ENCODE measurements at places on chromosomes 11 and 22.

GRCh38 chr11:128970598-128971190, 28.0 kb upstream of the TP53AIP1 start:
- no peak for DNase-seq

DNA sequence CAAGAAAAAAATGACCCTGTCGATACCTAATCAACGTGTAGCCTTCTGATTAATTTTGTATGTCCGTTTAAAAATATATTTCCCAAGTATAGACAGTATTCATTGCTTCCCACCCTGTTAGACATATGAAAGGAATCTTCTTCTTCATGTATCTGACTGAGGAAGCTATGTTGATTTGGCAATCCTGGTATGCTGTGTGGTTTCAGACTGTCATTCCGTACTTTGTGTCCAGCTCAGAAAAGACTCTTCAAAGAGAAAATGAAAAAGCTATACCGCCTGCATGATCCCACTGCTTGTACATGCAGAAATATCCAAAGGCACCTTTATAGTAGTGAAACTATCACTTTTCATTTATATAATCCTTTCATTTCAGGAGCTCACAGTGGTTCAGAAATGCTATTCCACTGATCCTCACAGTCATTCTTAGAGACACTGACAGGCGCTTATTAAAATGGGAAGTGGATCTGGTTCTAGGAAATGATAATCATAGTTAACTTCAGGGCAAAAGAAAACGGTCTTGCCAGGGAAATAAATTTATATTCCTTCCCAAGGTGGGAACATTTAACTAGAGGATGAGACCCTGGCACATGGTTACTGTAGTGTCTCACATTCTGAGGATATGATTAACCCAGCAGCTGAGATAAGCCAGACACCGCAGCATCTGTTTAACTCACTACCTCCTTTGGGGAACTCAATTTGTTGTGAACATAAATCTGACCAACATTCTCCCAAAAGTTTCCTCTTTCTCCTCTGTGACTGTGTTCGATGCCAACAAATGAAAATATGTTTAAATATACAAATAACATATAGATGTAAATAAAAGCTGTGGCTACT, 599.2 kb upstream of the LUZP2 start:
- DNase-seq, result peak; percentile 90

GRCh38 chr11:17724020-17724908, 4.9 kb downstream of the MYOD1 start:
- DNase-seq, result no peak

GRCh38 chr11:88340366-88340935, 2.9 kb upstream of the CTSC start:
- peak; percentile 20 for DNase-seq

DNA sequence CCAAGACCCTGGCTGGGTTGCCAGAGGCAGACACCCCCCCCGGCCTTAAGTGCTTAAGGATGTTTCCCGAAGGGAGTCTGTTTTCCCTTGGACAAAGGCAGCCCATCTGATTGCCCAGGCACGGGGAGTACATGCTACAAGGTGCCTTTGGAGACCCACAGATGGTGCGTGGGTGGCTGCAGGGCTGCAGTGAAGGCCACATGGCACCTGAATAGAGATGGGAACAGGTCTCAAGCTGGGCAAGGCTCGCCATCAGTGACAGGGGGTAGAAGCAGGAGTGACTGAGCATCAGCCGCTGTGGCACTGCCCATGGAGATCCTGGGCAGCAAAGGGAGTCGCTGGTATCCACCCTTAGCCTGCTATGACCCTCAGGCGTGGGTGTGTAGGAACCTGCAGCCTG, 2.4 kb downstream of the RTL6 start:
- DNase-seq, result no peak

DNA sequence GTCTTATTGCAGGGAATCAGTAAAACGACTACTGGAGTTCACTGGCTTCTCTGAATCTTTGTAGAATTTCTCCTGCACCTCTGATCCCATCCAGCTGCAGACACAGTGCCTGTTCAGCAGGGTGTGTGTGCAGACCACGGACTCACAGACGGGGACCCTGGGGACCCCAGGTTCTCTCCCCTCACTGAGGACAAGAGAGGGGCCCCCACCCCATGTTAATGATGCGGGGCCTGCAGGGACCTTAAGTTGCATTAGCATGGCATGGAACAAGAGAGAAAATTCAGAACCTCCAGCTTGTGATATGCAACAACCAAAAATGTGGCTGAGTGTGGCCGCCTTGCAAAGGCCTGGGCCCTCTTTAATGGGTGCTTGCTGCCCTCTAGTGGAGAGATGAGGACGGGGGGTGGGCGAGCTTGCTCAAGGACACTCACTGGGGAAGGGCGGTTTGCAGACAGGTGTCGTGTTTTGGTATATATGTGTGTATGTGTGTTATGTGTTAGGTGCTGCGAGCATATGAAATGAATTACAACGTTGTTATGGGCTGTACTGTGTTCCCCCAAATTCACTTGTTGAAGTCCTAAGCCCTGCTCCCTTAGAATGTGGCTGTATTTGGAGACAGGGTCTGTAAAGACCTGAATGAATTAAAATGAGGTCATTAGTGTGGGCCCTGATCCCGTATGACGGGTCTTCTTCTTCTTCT, 84.4 kb upstream of the SEPTIN5 start:
- DNase-seq, result peak; percentile 79

DNA sequence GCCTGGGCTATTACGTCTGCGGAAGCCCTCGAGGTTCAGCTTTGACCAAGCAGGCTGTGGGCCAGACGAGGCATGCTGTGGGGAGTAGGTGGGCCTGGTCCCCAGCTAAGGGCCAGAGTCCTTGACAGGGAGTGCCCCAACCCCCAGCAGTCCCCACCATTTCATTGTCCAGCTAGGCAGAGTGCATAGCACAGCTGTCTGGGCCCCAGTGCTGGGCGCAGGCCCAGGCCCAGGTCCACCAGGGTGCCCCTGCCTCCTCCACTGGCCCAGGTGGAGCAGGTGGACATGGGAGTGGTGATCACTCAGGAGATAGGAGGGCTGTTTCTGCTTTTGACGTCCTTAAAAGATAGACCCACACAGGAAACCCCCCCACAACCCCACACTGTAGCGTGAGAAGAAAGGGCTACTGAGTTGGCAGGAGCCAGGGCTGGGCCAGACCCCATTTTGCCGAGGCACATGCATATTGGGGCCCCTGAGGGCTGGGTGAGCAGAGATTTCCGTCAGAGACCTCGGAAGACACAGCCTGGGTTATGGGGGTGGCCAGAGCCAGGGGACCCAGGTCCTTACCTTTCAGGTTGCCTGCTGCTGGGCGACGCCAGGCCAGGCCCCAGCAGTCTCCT, 11.7 kb upstream of the SUSD2 start:
- DNase-seq, result no peak

DNA sequence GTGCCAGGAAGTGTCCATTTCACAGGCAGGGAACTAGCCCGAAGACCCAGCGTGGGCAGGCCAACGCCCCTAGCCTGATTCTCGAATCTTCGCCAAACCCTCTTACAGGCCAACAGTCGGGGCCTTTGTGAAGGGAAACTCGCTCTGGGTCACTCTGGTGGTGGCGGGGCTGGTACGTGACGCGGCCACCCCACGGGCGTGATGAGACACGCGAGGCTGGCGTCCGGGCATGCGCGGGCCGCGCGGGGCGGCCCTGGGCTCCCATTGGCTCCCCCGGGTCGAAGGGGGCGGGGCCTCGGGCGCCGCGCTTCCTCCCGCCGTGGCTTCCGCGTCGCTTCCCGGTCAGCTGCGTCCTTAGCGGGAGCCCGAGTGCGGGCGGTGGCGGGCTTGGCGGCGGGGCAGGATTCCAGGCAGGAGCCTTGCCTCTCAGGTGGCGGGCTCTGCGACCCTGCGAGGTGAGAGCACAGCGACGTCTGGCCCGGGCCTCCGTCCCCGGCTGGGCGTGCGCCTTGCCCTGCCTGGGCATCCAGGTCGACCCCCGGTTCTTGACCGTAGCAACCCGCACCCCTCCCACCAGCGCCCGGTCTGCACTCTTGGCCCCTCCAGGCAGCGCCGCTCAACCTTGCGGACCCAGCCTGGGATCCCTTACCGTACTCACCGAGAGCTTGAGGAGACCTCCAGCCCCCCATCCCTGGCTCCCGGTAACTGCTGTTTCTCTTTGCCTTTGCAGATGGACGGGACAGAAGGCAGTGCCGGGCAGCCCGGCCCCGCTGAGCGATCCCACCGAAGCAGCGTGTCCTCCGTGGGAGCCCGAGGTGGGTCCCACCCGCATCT, at the start of gene FRMD8:
FRMD8 (plus strand) TSS at position 331 of the 834 bp plus-strand sequence; CDS start at position 731, 400 bp downstream.
- DNase-seq, result peak; percentile 86

- no peak for DNase-seq
Measured at GRCh38 chr11:78244546-78245255, 56.0 kb downstream of the USP35 start.

GRCh38 chr11:84384731-84385130, 1098.6 kb upstream of the CCDC90B start:
- peak; percentile 33 for DNase-seq

GRCh38 chr11:57322256-57323166, 2.2 kb downstream of the TNKS1BP1 start:
- peak; percentile 97 for DNase-seq

DNA sequence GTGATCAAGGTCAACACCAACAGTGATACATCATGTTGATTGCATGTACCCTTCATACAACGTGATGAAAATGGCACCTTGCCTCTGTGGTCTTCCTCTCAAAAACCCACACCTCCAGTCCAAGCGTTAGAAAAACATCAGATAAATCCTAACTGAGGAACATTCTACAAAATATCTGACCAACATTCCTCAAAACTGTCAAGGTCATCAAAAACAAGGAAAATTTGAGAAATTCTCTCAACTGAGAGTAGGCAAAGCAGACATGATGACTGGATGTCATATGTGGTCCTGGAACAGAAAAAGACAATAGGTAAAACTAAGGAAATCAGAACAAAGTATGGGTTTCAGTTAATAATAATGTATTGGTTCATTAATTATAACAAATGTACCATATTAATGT, 64.0 kb upstream of the POU2AF1 start:
- DNase-seq, result no peak

DNA sequence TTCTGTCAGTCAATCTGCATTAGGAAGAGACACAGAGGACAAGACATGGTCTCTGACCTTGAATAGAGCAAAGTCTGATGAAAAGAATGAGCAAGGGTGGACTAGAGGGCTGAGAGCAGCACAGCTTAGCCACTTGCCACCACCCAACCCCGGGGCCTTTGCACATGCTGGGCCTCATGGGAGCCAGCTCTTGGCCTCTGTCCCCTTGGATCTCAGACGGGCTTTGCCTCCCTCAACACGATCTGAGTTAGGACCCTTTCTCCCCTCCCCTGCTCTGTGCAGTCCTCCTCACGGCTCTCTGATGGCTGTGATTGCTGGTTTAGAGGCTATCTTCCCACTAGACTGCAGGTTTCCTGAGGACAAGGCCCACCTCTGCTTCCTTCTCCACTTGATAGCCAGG, 131.6 kb upstream of the B3GAT1 start:
- no peak for DNase-seq

DNA sequence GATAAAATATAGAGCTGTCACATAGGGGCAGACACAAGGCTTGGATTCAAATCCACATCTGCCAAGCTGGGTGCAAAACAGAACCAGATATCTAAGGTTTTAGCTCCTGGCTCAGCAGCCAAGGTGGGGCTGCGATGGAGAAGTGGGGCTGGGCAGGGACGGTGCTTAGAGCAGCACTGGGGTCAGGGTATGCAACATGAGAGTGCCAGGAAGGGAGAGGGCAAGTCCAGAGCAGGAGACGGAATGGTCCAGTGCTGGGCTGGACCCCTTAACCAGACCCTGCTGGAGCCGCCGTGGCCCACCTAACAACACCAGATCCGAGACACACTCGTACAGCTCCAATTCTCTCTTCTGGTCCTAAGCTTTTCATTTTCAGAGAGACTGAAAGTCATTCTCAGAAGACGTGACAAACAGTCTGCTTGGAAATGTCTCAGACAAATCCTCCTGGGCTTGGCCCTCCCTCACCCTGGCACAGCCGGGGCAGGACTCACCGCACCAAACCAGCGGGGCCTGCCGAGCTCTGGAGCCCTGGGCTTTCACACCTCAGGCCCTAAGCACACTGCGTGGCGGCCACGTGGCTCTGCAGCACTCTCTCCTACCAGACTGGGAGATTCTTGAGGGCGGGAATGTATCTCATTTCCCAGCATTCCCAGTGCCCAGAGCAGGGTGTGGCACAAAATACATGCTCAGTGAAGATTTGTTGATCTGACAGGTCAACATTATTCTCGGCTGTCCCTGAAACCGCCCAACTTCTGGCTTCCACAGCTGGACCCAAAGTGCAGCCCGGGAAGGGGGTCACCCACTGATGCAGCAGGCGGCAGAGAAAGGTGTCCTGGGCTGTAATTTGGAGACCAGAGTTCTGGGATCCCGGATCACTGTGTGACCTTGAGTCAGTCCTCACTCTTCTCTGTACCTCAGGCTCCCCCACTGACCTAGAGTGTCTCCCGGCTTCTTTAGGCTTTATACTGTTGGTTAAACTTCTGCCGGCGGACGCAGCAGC, 11.6 kb downstream of the LRRC32 start:
- DNase-seq, result no peak

DNA sequence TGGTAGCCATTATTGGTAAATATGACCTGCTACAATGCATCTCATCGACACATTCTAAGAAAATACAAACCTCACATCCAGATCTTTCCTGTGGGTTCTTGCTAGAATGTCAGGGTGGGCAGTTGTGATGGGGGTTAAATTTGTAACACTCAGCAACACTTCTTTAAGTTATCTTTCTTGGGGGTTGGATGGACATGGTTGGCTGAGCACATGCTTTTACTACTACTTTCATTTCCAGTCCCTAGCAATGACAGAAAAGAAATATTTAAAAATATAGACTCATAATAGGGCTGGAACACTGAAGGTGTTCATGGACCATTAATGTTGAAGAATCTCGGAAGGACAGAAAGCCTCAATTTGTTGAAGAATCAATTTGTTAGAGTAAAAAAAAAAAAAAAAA, 57.6 kb downstream of the APOL3 start:
- no peak for DNase-seq

DNA sequence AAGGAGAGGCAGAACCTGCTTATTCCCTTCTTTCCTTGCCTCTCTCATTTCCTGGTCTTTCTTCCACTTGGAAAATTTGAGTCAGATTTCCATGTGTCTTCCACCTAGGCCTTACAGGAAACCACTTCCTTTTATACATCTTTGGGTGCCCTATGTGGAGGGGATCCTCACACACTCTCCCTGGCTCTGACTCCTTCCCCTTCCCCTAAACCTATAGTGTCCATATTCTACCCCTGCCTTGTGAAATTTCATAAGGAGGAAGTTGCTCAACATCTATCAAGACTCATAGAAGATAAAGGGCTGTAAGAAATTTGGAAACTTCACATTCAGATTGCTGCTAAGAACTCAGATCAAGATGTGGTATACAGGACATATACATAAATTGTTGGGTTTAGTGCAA, 20.4 kb downstream of the TUG1 start:
- DNase-seq, result no peak

- DNase-seq, result no peak
Measured at GRCh38 chr11:79617561-79617960, 176.7 kb upstream of the TENM4 start.

GRCh38 chr11:31767066-31767465, 44.1 kb downstream of the PAX6 start:
- DNase-seq, result no peak
